ENCODE measurements at places on chromosomes 11 and 22.

- H3K27me3 ChIP-seq: no peaks in the 10 kb centered on the region
- H3K4me1 ChIP-seq: peaks cover 14% of the 10 kb centered on the region
- no peak for DNase-seq
Observed at GRCh38 chr22:27952779-27953178, 33.7 kb upstream of the PITPNB start.

- no peak overlapping the region for H3K27ac ChIP-seq
- H3K4me3 ChIP-seq: no peak overlapping the region
- H3K4me1 ChIP-seq: no peaks in the 10 kb centered on the region
- DNase-seq: no peak
Observed at GRCh38 chr11:10379426-10379825, 74.6 kb downstream of the ADM start.

DNA sequence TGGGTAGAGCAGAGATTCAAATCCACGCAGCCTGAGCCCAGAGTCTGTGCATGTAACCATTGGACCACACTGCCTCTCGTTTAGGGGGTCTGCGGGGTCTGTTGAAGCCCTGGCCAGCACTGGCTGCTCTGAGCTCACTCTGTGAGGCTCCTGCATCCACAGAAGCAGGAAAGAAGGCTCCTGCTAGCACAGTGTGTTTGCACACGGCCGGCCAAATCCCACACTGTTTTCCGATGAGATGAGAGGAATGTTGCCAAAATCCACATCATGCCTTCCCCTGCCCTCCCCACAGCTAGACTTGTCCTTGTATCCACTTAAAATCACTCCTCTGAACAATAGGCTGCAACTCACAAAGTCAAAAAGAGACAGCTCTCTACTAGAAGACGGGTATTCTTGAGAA is 10.6 kb upstream of the SLC22A12 start:
- DNase-seq: no peak
- no peaks in the 10 kb centered on the region for H3K27me3 ChIP-seq
- no peaks in the 10 kb centered on the region for H3K36me3 ChIP-seq
- no peak overlapping the region for H3K4me3 ChIP-seq
- no peak overlapping the region for H3K27ac ChIP-seq

DNA sequence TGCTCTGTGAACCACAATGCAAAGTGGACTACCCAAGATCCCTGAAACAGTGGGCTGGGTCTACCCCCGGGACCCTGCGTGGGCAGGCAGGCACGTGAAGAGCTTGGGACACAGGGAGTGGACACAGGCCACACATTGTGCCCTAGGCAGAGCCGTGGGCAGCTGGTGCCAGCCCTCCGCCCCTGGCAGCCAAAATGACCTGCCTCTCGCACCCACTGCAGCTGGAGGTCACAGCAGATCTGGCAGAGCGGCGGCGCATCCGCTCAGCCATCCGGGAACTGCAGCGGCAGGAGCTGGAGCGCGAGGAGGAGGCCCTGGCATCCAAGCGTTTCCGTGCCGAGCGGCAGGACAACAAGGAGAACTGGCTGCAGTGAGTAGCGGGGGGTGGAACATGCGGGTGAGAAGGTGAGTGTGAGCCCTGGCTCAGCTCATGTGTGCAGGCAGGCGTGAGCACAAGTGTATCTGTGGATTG is 6.7 kb downstream of the SMTN start:
- no peak overlapping the region for H3K4me3 ChIP-seq
- no peaks in the 10 kb centered on the region for H3K27me3 ChIP-seq
- no peak overlapping the region for H3K27ac ChIP-seq
- no peaks in the 10 kb centered on the region for H3K4me1 ChIP-seq
- H3K36me3 ChIP-seq: peaks cover 16% of the 10 kb centered on the region
- no peak for DNase-seq

DNA sequence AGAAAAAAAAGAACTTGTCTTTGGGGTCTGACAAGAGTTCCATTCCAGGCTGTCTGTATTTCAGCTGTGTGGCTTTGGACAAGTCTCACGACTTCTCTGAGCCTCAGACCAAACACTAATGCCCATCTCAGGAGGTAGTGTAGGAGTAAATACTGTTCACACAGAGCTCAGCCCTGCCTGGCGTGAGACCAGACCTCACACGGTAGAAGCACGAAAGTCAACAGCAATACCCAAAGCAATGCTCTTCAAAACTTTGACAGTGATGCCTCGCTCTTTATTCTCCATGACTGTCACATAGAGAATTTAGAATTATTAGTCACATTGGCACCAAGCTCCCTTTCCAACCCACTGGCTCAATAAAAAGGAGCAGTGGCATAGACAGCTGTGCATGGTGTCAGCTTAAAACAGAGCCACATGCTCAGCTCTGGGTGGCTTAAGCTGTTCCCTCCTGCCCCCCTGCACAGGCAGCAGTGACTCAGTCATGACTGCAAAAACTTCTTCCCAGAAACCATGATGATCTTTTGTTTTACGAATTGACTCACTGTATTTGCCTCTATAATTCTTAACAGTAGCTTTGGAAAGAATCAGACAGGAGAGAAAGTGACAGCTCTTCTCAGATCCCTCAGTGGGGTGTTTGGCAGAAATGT is 74.0 kb upstream of the PHF21B start:
- H3K27ac ChIP-seq: no peak overlapping the region
- H3K4me1 ChIP-seq: peaks cover 4% of the 10 kb centered on the region
- H3K27me3 ChIP-seq: no peaks in the 10 kb centered on the region
- H3K4me3 ChIP-seq: no peak overlapping the region
- peak; percentile 38 for DNase-seq

GRCh38 chr22:24510637-24511625 is 15.8 kb downstream of the UPB1 start:
- H3K27ac ChIP-seq: no peak overlapping the region
- no peak overlapping the region for H3K4me3 ChIP-seq
- no peaks in the 10 kb centered on the region for H3K36me3 ChIP-seq
- DNase-seq: peak; percentile 55
- peaks cover 20% of the 10 kb centered on the region for H3K4me1 ChIP-seq
- no peaks in the 10 kb centered on the region for H3K27me3 ChIP-seq

- H3K4me1 ChIP-seq: no peaks in the 10 kb centered on the region
- no peak overlapping the region for H3K4me3 ChIP-seq
- no peaks in the 10 kb centered on the region for H3K27me3 ChIP-seq
Observed at GRCh38 chr11:88404391-88404790, 66.9 kb upstream of the CTSC start.

GRCh38 chr11:67404515-67405195 is 772 bp downstream of the TBC1D10C start:
- no peak overlapping the region for H3K4me3 ChIP-seq
- no peak for DNase-seq
- peaks cover under 1% of the 10 kb centered on the region for H3K36me3 ChIP-seq
- H3K27ac ChIP-seq: no peak overlapping the region

DNA sequence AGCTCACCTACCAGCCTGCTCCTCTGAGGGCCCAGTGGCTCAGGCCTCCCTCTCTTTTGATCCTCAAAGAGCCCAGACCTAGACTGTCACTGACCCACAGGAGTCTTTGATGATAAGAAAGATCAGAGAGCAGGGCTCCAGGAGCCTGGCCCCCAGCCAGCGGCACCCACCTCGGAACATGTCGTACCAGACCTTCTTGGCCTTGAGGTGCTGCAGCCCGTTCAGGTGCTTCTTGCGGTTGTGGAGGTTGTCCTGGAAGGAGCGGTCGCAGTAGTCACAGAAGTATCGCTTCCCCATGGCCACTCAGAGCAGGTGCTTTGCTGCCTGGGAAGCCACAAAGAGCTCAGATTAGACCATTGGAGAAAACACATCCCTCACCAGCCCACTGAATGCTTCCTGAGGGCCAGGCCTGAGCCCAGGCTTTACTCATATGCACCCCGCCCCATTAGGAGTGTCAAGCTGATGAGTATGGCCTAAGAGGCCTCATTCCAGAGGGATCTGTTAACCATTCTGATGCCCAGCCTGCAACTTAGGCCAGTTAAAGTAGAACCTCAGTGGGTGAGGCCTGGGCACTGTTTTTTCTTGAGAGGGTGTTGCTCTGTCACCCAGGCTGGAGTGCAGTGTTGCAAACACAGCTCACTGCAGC is 18.4 kb downstream of the ZMAT5 start:
- H3K27ac ChIP-seq: no peak overlapping the region
- H3K27me3 ChIP-seq: no peaks in the 10 kb centered on the region
- no peak for DNase-seq
- peaks cover 6% of the 10 kb centered on the region for H3K4me1 ChIP-seq
- no peaks in the 10 kb centered on the region for H3K36me3 ChIP-seq
- H3K4me3 ChIP-seq: no peak overlapping the region

DNA sequence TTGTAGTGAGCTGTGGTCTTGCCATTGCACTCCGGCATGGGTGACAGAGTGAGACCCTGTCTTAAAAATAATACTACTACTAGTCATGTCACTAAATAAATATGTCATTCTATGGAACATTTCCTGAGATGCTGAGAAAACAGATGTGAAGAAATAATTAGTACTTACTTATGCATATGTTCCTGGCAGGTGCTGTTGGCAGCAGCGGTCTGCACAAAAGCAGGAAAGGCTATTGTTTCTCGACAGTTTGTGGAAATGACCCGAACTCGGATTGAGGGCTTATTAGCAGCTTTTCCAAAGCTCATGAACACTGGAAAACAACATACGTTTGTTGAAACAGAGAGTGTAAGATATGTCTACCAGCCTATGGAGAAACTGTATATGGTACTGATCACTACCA is 8.8 kb downstream of the ARCN1 start:
- DNase-seq: no peak
- no peak overlapping the region for H3K27ac ChIP-seq
- no peak overlapping the region for H3K4me3 ChIP-seq
- peaks cover 21% of the 10 kb centered on the region for H3K36me3 ChIP-seq
- H3K4me1 ChIP-seq: peaks cover under 1% of the 10 kb centered on the region
- H3K27me3 ChIP-seq: no peaks in the 10 kb centered on the region

GRCh38 chr22:32181043-32181442 is 21.9 kb upstream of the C22orf42 start:
- DNase-seq: no peak
- no peaks in the 10 kb centered on the region for H3K4me1 ChIP-seq
- H3K27me3 ChIP-seq: no peaks in the 10 kb centered on the region
- no peaks in the 10 kb centered on the region for H3K36me3 ChIP-seq
- H3K27ac ChIP-seq: no peak overlapping the region

DNA sequence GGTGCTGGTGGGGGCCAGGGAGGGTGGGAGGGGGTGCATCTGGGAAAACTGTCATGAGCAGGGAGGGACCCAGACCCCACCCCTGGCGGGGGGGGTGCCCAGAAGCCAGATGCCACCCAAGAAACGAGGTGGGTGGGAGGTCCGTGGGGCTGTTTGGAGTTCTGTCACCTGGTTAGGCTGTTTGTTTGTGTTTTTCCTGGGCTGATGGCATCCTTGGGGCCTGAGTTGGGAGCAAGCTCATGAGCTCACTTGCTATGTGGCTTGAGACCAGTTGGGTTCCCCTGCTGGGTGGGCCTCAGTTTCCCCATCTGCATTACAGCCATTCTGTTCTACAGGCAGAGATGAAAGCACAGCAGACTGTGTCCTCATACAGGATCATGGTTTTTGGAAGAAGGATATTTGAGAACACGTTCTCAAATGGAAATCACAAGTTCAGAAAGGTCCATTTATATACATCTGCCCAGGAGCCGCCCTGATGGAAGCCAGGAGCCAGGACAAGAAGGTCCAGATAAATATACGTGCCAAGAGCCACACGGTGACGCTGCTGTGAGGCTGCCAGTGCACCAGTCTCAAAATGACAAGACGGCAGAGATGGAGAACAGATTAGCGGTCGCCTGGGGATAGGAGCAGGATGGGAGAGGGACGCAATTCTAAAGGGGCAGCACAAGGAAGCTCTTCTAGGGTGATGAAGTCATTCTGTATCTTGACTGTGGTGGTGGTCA is 312.9 kb downstream of the MN1 start:
- H3K27me3 ChIP-seq: no peaks in the 10 kb centered on the region
- H3K36me3 ChIP-seq: no peaks in the 10 kb centered on the region
- H3K4me3 ChIP-seq: no peak overlapping the region
- H3K4me1 ChIP-seq: peaks cover 32% of the 10 kb centered on the region
- H3K27ac ChIP-seq: peak overlapping the region; percentile 34

DNA sequence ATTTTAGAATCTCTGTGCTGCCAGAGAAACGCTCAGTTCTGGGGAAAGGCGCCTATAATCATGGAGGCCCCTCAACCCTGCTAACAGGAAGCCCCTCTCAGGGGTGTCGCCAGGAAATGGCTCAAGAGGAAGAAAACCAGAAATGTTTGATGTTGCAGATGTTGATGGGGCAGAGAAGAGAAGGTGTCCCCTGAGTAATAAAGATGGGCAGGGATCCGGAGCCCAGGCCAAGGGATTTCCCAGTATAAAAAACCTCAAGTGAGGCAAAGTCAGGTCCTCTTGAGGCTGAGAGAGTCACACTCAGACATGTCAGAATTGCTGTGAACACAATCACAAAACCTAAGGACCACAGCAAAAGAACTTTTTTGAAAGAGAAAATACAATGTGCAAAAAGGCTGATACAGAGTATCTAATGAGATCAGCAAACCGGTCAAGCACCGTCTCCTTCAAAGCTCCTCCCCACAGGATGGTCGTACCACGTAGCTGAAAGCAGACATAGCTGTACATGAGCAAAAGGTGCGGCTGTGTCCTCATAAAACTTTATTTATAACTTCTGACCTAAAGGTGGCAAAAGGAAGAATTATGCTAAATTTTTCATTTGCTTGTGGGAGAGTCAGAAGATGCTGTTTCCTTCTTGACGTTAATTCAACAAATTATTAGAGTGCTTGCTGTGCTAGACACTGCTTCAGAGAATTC is 12.2 kb downstream of the MOV10L1 start:
- DNase-seq: no peak
- H3K4me3 ChIP-seq: no peak overlapping the region
- H3K27ac ChIP-seq: no peak overlapping the region

DNA sequence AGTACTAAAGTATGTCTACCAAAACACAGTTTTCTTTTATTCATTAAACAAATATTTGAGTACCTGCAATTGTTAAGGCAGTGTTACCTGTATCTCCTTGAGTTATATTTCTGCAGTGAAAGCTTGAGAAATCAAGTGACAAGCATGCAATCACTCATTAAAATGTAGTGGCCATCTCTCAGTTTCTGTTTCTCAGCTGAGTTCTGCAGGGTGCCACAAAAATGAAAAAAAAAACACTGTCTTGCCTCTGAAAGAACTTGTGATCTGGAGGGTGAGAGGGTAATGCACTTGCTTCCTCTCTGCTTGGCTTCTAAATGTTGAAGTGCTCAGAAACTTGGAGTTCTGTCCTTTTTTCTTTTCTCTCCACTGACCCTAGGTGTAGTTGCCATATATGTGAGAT is 6.8 kb downstream of the QSER1 start:
- peaks cover 20% of the 10 kb centered on the region for H3K36me3 ChIP-seq
- no peak for DNase-seq
- H3K4me3 ChIP-seq: no peak overlapping the region

GRCh38 chr11:15490535-15490934 is 375.8 kb downstream of the INSC start:
- no peak overlapping the region for H3K4me3 ChIP-seq
- no peak for DNase-seq
- H3K36me3 ChIP-seq: no peaks in the 10 kb centered on the region
- no peak overlapping the region for H3K27ac ChIP-seq
- no peaks in the 10 kb centered on the region for H3K27me3 ChIP-seq

GRCh38 chr11:36376888-36377758 is 81.0 kb downstream of the PRR5L start:
- H3K36me3 ChIP-seq: no peaks in the 10 kb centered on the region
- H3K27ac ChIP-seq: peak overlapping the region; percentile 42
- DNase-seq: peak; percentile 53
- peaks cover 14% of the 10 kb centered on the region for H3K4me1 ChIP-seq
- peak overlapping the region; percentile 78 for H3K4me3 ChIP-seq

Data from SJCRH30 (cell line).